ENCODE measurements at places on chromosomes 13 and 19.
A peak's percentile ranks its signal among the peaks of the same experiment; 100 is the strongest.

DNA sequence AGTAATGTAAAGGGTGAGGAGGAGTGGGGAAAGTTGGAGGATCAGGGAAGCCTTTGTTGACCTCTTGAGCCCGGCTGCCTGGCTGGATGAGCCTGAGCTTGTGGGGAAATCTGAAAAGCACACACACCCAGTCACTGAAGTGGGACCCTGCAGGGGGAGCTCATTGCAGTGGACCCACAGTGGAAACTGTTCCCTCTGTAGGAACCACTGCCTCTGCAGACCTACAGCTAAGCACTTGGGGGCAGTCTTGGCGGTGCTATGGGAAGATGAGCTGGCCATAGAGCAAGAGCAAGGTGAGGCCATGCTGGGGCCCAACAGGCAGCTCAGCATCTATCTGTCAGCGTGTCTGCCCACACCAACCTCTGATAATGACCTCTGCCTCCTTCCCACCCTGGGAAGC is 294.8 kb downstream of the TSHZ3 start:
- no peak for DNase-seq

DNA sequence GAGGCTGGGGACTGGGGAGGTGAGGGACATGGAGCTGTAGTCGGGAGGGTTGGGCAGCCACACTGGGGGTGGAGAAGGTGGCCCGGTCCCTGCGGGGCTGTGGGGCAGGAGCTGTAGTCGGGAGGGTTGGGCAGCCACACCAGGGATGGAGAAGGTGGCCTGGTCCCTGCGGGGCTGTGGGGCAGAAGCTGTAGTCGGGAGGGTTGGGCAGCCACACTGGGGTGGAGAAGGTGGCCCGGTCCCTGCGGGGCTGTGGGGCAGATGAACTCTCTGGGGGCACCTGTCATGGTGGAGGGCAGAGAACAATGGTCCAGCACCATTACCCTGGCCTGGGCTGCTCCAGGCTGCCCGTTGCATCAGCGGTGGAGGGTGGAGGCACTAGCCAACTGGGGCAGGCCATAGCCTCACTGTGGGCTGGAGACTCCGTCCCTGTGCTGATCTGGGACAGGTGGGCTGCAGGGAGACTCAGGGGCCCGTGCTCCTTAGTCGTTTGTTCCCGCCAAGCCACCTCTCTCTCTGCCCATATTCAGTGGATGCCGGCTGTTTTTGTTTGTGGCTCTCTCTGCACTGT is 51.4 kb downstream of the ATP11A start:
- no peak for DNase-seq

- DNase-seq, result no peak
Measured at GRCh38 chr13:50951366-50951765, 41.8 kb downstream of the RNASEH2B start.

GRCh38 chr13:76035711-76036110 is 399.6 kb downstream of the LMO7 start:
- DNase-seq, result no peak

GRCh38 chr13:110258876-110259631 is 47.9 kb downstream of the COL4A1 start:
- DNase-seq, result peak; percentile 76

- DNase-seq, result peak; percentile 87
Measured at GRCh38 chr19:18417250-18418028, 1.8 kb upstream of the SSBP4 start.

- DNase-seq, result no peak
Measured at GRCh38 chr19:49665036-49665350, 664 bp downstream of the IRF3 start.

GRCh38 chr13:93244141-93244917 is 17.7 kb downstream of the GPC6 start:
- no peak for DNase-seq

GRCh38 chr13:65844266-65844841 is 1385.8 kb downstream of the PCDH9 start:
- DNase-seq, result no peak

- no peak for DNase-seq
Measured at GRCh38 chr13:113848431-113849260, 15.2 kb downstream of the GAS6 start.

- DNase-seq, result peak; percentile 83
Measured at GRCh38 chr19:18304458-18305310, 18.2 kb downstream of the LSM4 start.

GRCh38 chr13:53782488-53782961 is 753.9 kb downstream of the OLFM4 start:
- DNase-seq, result peak; percentile 42

GRCh38 chr19:47186446-47187334 is 44.3 kb downstream of the BBC3 start:
- no peak for DNase-seq

GRCh38 chr13:73210218-73210883 is 151.5 kb downstream of the KLF5 start:
- no peak for DNase-seq

DNA sequence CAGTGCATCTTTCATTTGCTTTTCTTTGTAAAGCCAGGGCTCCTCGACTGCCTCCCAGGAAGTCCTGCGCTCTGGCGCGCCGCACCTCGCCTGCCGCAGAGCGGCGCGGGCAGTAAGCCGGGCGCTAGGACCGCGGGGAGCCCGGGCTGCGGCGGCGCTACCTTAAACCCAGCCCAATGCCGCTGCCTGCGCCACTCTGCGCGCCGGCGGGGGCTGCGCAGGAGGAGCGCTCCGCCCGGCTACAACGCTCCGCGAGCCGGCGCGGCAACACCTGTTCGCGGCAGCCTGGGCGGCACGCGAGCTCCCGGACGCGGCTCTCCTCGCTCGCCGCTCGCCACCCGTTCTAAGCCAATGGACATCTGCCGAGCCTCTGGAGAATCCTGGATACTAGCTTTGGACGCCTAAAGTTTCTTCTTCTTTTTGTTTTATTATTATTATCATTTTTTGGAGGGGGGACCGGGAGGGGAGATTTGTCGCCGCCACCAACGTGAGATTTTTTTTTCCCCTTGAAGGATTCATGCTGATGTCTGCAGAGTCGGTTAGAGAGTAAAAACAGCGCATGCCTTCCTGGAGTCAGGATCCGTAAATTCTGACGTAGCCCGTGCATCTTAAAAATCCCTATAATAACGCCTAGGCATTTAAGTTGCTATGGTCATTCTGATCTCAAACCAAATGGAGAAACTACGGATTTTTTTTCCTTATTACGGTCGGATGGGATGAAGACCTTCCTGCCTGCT is at the start of gene FGF9:
Gene FGF9, plus strand, starts transcription at position 191 of the 737 bp plus-strand sequence. CDS start 840 bp downstream, outside the sequence.
- peak; percentile 73 for DNase-seq

DNA sequence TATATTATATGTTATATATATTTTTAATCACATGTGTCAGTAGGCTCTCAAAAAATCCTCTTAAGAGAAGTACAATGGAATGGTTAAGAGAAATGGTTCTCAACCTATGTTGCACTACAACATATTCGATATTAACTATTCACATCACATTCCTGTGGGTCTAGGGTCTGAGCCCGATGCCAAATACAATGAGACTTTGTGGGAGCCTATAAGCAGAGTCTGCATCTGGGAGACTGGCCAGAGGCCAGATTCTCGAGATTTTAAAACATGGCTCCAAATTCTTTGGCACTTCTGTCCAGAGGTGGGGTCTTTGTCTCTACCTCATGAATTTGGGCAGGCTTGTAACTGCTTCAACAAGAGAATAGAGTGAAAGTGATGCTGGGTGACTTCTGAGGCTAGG is 79.4 kb upstream of the NBEA start:
- DNase-seq, result no peak

- DNase-seq, result no peak
Measured at GRCh38 chr19:43681821-43682220, 11.9 kb upstream of the PLAUR start.

- no peak for DNase-seq
Measured at GRCh38 chr19:33000510-33000909, 28.5 kb downstream of the FAAP24 start.

DNA sequence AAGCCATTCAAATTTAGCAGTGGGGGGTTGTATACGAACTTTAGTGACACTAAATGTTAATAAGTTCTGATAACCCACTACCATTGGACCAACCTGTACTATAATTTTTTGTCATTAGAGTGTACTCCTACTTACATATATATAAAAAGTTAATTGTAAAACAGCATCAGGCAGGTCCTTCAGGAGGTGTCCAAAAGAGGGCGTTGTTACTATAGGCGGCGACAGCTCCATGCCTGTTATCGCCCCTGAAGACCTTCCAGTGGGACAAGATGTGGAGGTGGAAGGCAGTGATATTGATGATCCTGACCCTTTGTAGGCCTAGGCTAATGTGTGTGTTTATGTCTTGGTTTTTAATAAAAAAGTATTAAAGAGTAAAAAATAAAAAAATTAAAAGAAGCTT is 27.5 kb downstream of the SPRYD7 start:
- DNase-seq, result peak; percentile 4

DNA sequence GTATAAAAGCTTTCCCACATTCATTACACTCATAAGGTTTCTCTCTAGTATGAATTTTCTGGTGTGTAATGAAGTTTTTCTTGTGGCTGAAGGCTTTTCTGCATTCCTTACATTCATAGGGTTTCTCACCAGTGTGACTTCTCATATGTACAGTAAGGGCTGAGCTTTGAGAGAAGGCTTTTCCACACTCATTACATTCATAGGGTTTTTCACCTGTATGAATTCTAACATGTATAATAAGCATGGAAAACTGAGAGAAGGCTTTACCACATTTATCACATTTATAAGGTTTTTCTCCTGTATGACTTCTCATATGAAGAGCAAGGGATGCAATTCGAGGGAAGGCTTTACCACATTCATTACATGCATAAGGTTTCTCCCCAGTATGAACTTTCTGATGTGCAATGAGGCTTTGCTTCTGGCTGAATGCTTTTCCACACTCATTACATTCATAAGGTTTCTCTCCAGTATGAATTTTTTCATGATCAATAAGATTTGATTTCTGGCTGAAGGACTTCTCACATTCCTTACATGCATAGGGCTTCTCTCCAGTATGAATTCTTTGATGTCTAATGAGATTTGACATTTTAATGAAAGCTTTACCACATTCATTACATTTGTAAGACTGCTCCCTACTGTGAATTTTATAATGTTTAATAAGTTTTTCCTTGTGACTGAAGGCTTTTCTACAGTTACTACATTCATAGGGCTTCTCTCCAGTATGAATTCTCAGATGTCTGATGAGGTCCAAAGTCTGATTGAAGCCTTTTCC is 42.6 kb downstream of the ZNF527 start:
- DNase-seq, result no peak

DNA sequence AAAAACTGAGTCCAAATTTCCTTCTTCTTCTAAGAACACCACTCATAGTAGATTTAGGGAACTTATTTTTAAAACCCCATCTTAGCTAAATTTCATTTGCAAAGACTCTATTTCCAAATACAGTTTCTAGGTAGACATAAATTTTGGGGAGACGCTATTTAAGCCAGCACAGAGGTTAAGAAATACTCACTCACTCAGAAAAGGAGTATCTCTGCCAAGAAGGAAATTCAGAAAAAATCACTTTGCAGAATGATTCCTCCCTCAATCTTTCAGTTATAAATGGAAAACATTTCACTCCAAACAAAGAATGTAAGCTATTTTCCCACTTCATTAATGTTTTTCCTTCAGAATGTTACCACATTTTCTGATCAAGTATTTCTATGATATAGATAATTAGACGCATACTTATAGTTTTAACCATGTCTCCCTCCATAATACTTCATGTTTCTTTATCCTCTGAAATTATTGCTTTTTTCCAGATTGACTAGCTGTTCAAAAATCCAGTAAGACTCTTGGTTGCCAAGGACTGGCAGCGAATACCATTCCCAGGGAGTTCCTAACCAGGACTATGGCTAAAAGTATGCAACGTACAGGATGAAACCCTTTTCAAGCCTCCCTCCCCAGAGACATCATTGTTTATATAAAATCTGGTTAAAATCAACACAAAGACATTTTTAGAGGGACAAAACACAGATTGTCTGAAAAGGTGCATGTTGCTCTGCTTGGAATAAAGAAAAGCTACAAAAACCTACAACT is 52.5 kb upstream of the RXFP2 start:
- DNase-seq, result no peak

DNA sequence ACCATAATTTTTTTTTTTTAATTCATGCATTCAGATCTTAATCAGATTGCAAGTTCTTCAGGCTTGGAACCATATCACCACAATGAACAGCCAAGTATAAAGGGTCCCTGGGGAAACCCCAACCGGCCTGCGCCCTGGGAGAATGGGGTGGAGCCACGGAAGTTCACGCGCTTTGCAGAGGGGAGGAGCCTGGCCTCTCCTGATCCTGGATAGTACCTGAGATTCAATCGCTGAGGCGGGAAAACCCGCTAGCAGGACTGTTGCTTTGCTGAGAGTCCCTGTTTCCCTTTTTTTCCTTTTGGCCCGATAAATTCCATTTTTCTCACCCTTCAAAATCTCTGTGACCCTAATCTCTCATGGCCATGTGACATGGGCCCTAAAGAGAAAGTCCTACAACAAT is 385.1 kb downstream of the IRS2 start:
- no peak for DNase-seq
